HEK293T (cell line): ENCODE measurements at places on chromosomes 3 and 15.
A peak's percentile ranks its signal among the peaks of the same experiment; 100 is the strongest.

DNA sequence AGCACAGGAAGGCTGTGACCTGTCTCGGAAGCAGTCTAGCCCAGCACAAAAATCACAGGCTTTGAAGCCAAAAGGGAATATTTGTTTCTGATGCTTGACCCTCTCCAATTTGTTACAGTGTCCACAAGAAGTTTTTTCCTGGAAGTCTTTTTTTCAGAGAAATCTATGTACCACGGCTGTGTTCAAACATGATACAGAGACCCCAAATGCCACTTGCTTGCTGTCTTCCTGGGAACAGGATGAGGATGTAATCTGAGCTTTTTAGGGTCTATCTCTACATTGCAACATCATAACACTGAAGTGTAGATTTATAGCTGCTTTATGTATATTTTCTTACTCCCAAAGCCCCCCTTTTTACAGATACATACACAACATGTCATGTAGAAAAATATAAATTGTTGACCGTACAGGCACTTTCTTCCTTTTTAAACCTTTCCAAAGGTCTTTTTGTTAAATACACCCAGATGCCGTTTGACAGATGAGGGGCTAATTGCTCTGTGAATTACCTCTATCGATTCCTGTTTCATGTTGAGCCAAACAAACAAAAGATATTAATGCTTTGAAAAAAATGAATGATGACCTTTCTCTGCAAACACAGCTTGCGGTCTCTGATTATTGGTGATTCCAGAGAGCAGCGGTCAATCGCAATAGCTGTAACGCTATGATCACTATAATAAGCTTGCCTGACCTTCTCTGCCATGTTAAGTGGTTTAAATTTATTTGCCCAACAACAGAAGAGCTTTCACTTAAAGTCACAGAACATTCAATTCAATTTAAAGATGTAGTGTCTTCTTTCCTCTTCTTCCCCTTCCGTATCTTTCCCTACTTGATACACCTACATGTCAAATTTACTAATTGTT is 875.9 kb upstream of the NR2F2 start:
- DNase-seq, result no peak

- DNase-seq, result no peak
Measured at GRCh38 chr3:174858353-174858752, 781 bp upstream of the NAALADL2 start.

GRCh38 chr3:115658337-115659181 is 35.2 kb downstream of the GAP43 start:
- peak; percentile 79 for DNase-seq

GRCh38 chr15:93029836-93030429 is 59.1 kb downstream of the RGMA start:
- no peak for DNase-seq

GRCh38 chr3:16477521-16477920 is 36.0 kb downstream of the RFTN1 start:
- DNase-seq, result no peak

- no peak for DNase-seq
Measured at GRCh38 chr15:67902579-67903009, 62.7 kb upstream of the RNU6-1 start.

- DNase-seq, result no peak
Measured at GRCh38 chr3:148335612-148336011, 362.1 kb upstream of the AGTR1 start.

GRCh38 chr15:45182996-45183395 is 4.8 kb downstream of the SHF start:
- no peak for DNase-seq

GRCh38 chr3:123258811-123259420 is 57.2 kb downstream of the SEC22A start:
- peak; percentile 39 for DNase-seq

DNA sequence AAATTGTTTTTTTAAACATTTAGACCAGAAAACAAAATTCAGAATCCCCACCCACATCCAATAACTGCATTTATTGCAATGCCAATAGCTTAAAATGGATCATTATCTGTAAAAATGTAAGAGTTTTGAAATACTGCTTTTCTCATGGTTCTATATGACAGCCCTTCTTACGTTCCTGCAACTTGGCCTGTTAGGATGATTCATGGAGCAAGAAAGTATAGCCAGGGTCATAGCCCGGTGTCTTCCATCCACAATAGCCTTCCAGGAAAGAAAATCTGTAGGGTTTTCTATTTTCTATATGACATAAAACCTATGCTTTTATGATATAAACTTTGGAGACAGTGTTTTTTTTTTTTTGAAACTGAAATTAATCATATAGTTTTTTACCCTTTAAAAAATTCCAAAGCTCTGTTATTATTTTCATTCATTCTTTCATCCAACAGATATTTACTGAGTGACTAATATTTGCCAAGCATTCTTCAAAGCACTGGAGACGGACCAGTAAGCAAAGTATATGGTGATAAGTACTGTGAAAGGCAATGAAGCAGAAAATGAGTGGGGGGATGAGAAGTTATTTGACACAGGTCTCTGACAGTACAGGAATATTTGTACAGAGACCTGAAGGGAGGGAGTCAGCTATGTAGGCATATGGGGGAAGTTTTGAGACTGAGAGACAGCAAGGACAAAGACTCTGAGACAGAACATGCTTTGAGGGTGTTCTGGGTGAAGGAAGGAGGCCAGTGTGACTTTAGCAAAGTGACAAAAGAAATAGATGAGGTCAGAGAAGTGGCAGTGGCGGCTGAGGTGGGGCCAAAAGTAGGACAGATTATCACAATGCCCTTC is 29.0 kb upstream of the SLC2A2 start:
- DNase-seq, result no peak

GRCh38 chr3:52609316-52609815 is 73.0 kb downstream of the UQCC5 start:
- DNase-seq, result no peak

- no peak for DNase-seq
Measured at GRCh38 chr3:38334142-38335055, 12.2 kb upstream of the XYLB start.

- DNase-seq, result peak; percentile 38
Measured at GRCh38 chr3:171704002-171704401, 106.3 kb downstream of the PLD1 start.

- peak; percentile 71 for DNase-seq
Measured at GRCh38 chr3:196518966-196519717, 4.0 kb upstream of the SMCO1 start.

DNA sequence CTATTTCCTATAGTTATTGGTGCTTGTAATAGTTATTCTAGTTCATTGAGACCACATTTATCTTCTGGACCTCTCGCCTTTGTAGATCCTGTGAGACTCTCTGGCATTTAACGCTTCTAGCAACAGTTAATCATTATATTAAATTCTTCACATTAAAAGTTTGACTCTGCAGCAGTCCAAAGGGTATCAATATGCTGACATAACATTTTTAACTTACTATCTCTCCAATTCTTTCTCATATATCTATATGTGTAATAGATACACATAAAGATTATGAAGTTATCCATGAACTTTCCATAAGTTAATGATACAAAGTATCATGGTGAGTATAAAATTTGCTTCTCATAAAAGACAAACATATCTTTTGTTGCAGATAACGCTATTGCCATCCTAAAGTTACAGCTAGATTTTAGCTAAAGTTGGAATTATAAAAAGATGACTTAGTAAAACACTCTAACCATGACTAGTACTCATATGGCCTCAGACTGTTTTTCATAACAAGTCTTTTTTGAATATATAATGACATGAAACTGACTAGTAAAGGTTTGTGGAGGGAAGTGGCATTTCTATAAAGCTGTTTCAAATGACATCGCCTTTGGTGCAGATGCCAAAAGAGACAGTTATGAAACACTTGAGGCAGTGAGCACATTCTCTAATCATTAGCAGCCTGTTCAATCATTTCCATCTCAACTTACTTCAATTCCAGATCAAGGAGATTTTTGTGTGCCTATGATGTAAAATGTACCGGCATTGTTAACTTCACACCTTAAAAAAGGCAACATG is 379.3 kb upstream of the CBLB start:
- no peak for DNase-seq

- no peak for DNase-seq
Measured at GRCh38 chr3:133863911-133864310, 31.8 kb downstream of the RAB6B start.

DNA sequence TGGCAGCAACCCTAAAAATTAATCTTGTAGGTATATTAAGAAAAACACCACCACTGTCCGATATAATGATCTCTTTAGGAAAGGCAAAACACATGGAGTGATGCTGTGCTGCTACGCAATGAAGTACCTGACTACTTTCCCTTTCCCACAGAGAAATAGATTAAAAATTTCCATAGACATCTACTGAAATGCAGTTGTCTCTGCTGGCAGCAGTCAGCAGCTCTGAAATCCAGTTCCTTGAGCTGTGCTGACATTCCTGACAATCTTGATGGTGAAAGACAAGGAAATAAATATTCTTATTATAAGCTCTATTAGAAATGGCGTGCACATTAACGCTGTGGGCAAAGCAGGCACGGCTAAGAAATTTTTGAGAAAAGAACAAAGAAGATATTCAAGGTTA is 287.6 kb downstream of the IL5RA start:
- no peak for DNase-seq

- DNase-seq, result no peak
Measured at GRCh38 chr15:75449585-75450306, 1.7 kb downstream of the SIN3A start.
